RKO (cell line): ENCODE measurements at places on chromosomes 5 and 9.

- DNase-seq = no peak
Measured at GRCh38 chr5:68830377-68830898, 263.4 kb upstream of the SLC30A5 start.

DNA sequence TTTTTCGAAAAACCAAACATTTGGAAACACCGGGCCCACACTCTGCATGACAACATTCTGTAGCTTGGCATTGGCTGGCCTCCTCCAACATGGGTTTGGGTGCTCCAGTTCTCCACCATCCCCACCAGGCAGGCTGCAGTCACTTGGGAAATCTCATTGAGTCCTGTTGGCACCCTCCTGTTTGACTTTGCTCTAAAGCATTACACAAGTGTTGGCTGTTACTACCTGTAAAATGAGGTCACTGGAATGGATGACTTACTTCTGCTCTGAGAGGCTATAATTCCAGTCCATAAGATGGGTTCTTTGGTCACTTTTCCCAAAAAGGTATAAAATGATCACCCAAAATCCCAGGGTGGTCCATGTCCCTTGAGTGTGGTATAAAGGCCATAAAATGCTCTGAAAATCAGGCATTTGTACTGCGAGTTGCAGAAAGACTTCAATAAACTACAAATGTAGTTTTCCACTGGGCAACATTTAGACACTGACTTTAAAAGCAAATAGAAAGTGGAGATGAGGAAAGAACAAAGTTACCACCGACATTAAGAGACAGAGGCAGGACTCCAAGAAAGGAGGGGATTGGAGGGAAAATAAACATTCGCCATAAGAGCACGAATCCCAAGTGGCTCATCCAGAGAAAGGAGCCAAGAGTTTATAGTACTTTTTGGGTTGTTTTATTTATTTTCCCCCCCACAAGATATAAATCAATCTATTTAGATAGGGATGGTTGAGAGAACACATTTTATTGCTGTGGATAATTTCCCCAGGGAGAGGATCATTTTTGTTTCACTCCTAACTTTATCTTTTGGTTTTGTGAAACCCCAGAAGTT is 295.1 kb downstream of the TLE1 start:
- no peak for DNase-seq

- DNase-seq = no peak
Measured at GRCh38 chr9:136851941-136852663, at the start of gene MAMDC4. Gene MAMDC4 (plus strand): TSS chr9:136852346. CDS start chr9:136852417, 71 bp downstream.

GRCh38 chr9:129852579-129852978 is 17.3 kb downstream of the USP20 start:
- DNase-seq = no peak

- DNase-seq = no peak
Measured at GRCh38 chr5:134047687-134048056, 42.9 kb upstream of the VDAC1 start.

GRCh38 chr9:84711936-84712335 is 42.4 kb downstream of the NTRK2 start:
- peak; percentile 9 for DNase-seq

DNA sequence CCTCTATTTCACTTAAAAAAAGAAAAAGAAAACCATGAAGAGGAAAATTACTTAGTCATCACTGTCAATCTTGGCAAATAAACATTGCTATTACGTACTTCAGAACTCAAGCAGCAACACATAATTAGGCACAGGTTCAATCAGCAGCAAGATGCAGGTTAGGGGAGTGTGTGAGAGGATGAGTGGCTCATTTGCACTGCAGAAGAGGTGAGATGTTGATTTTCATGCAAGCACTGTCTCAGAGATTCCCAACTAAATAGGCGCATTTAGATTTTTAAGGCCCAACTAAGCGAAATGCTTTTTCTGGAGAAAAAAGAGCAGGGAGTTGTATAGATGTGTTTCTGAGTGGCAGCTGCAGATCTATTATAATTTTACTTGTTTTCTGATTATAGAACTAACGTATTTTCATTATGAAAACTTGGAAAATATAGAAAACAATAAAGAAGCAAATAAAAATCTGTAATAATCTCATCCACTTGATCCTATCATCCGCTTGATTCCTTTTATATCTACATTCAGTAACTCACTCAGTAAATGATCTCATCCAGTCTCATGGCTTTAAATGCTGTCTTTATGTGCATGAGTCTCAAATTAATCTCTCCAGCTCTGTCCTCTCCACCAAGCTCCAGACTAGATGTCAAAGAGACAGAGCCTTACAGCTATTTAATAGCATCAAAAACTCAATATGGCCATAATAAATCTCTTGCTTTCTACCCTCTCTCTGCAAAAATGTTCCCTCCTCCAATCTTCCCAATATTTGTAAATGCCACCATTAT is 162.5 kb downstream of the ZNF462 start:
- DNase-seq = no peak

GRCh38 chr9:37540634-37541033 is 35.5 kb downstream of the FBXO10 start:
- no peak for DNase-seq

DNA sequence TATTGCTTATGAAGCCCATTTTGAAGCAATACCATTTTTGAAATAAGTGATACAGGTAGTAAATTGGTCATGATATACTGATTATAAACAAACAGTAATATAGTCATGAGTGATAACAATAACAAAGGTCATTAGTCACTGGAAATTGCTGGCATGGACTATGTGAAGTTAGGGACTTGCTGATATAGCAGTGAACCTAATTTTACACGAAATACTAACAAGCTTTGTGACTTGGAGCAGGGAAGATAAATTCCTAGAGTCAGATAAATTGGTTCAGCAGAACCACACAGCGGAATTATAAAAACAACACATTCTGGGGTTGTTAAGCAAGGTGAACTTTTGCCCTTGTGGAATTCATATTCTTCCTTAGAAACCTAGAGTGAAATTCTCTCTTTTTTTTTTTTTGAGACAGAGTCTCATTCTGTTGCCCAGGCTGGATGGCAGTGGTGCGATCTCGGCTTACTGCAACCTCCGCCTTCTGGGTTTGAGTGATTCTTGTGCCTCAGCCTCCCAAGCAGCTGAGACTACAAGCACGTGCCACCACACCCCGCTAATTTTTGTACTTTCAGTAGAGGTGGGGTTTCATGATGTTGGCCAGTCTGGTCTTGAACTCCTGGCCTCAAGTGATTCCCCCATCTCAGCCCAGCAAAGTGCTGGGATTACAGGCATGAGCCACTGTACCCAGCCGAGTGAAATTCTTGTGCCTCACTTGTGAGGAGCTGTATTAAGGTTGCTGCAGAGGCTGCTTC is 6.0 kb downstream of the UGCG start:
- peak; percentile 17 for DNase-seq

- no peak for DNase-seq
Measured at GRCh38 chr9:131024978-131025868, 16.2 kb downstream of the LAMC3 start.

- no peak for DNase-seq
Measured at GRCh38 chr9:112699230-112699629, 18.7 kb downstream of the INIP start.

DNA sequence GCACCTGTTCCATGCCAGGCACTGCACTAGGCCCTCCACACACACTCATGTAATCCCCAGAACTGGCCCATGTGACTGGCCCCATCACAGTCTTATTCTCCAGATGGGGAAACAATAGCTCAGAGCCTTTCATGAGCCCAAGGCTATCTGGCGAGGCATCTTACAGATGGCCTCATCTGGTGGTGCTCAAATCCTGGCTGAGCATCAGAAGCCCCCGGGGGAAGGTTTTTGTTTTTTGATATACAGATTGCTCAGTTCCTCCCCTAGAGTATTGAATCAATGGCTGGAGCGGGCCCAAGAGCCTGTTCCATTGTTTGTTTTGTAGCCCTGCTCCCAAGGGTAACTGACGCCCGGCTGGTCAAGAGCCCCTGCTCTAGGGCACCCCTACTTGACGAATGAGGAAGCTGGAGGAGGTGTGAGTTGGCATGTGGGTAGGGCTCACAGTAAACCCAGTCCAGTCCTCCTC is 145.3 kb upstream of the RAPGEF1 start:
- DNase-seq = no peak

DNA sequence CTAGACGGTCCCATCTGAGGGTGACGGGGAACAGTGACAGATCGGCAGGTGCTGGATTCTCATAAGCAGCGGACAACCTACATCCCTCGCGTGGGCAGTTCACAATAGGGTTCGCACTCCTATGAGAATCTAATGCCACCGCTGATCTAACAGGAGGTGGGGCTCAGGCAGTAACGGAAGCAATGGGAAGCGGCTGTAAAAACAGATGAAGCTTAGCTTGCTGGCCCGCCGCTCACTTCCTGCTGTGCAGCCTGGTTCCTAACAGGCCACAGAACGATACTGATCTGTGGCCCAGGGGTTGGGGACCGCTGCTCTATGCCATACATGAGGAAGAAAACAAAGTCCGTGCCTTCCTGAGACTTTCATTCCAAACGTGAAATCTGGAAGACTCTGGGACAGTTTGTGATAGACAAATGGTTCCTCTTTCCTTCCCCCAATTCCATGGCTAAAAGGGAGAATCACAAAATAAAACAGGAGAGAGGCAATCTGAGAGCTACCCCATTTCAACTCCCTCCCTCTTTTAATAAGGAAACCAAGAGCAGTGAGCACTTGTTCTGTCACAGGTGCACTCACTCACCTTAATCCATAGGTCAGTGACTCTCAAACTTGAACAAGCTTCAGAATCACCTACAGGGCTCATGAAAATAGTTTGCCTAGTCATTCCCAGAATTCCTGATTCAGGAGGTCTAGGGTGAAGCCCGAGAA is 12.1 kb downstream of the PDCL start:
- no peak for DNase-seq

DNA sequence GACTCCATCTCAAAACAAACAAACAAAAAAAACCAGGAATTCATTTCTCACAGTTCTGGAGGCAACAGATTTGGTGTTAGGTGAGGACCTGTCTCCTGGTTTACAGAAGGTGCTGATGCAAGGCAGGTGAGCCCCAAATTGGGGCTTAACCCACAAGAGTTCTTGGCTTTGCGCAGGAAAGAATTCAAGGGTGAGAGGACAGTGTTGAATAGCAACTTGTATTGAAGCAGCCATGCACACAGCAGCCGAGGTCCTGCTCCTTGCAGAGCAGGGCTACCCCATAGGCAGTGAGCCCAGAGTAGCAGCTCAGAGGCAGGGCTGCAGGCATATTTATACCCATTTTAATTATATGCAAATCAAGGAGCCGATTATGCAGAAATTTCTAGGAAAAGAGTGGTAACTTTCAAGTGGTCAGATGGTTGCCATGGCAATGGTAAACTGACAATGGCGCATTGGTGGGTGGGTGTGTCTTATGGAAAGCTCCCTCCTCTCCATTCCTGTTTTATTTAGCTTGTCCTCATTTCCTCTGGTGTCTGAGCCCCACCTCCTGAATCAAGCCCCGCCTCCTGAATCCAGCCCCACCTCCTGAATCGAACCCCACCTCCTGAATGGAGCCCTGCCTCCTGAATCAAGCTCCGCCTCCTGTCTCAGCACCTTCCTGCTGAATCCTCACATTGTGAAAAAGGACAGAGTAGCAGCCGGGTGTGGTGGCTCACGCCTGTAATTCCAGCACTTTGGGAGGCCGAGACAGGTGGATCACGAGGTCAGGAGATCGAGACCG is 34.5 kb upstream of the COL5A1 start:
- DNase-seq = peak; percentile 15

DNA sequence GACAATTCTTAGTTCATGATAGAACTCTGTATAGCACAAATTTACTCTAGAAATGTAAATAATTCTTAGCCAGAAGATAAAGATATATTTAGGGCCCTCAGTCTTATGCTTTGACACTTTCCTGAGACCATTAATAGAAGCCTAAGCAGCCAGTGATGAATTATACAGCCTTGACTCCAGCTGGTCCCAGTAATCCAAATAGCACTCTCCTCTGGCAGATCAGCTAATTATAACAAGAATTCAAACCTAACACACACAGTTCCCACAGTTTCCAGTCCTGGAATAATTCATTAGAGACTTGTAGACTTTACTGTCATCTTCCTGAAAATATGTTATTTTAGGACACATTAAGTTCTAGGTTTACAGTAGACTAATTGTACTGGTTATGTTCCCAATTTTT is 50.4 kb downstream of the SHOC1 start:
- no peak for DNase-seq

- no peak for DNase-seq
Measured at GRCh38 chr9:122374885-122375420, 4.1 kb downstream of the PTGS1 start.

DNA sequence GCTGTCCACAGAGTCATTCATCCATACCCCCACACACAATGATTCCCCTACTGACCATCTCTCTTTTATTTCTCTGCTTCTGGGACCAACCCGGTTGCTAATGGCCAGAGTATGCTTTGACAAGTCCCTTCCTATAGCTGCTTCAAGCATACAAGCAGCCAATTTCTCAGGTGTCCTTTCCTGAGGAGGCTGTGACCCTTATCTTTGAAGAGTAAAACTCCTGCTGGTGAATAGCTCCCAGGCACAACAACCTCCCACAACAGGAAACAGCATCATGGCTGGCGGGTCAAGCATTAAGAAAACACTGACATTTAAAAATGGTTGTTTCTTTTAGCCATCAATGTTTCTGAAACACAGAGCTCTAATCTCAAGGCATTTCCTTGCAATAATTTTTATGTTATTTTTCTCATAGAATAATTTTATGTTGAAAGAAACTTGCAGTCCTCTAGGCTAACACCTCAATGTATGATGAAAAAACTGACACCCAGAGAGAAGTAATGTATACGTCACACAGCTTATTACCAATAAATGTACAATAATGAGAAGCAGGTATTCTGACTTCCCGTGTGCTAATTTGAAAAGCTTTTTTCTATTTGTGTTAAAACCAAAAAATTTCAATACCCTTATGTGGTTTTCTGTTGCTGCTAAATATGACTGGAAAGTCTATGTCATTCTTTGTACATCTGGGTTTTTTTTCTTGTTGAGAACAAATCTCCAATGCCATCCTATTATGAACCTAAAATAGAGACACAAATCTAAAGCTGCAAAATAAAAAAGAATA is 7.5 kb upstream of the PAM start:
- DNase-seq = no peak

- DNase-seq = no peak
Measured at GRCh38 chr5:139757727-139758509, 37.7 kb upstream of the PSD2 start.

DNA sequence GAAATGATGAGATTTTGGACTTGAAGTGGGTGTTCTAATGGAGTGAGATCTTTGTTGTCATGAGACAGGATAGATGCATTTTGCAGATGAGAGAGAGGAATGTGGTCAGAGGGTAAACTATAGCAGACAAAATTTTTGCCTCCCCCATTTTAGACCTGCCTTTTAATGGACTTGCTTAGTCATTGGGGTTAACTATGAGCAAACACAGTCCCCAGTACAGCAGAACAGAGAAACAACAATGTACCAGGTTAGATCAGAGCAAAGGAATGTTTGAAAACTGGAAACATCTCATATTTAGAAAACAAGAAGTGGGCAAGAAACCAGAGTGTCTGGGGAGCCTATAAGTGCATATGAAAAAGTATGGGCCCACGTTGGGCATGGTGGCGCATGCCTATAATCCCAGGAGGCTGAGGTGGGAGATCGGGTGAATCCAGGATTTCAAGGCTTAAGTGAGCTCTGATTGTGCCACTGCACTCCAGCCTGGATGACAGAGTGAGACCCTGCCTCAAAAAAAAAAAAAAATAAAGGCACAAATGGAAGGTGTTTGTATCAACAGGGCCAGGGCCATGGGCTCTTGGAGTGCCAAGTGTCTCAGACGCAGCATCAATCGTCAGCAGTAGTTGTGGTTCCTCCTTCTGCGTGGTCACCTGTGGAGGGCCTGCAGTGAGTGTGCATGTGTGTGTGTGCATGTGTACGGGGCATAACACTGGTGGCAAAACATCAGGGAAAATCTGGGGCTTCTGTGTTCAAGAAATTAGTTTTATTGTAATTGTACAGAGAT is 214.4 kb upstream of the S1PR3 start:
- no peak for DNase-seq
